Left lobe of liver (tissue), 2 donors: ENCODE measurements at places on chromosomes 11 and 22.

DNA sequence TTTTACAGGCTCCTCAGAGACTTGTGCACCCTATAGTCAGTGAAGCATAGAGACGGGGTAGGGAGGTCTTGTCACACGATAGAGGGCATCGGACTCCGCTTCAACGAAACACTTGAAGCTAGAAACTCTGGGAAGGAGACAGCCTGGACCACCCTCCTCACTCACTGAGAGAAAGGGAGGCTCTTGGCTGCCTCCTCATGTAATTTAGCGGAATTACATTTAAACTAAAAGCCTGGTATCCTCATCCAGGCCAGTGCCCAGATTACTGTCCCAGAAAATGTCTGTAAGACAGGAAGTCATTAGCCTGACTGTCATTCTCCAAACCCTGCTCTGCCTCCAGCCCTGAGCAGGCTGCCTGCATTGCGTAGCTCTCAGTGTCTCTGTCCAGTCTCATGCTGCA, 36.0 kb downstream of the TTLL1 start:
- no peak for DNase-seq

- DNase-seq: no peak
Observed at GRCh38 chr11:61392981-61393595, 701 bp downstream of the TMEM216 start.

DNA sequence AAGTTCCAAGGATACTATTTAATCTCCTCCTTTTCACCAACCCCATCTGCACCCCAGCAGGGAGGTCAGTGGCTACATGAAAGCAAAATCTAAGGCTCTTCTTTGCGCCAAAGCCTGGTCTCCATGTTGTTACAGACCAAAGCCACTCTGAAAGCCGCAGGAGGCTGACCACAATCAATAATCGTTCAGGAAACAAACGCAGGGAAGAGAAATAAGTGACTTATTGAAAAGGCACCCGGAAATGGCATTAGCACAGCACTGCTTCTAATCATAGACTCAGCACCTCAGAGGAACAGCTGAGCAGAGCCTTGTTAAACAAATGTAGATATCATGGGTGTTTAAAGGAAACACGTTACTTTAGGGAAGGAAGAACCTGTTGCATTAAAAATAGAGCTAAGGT, 183.9 kb downstream of the KIRREL3 start:
- DNase-seq: no peak

DNA sequence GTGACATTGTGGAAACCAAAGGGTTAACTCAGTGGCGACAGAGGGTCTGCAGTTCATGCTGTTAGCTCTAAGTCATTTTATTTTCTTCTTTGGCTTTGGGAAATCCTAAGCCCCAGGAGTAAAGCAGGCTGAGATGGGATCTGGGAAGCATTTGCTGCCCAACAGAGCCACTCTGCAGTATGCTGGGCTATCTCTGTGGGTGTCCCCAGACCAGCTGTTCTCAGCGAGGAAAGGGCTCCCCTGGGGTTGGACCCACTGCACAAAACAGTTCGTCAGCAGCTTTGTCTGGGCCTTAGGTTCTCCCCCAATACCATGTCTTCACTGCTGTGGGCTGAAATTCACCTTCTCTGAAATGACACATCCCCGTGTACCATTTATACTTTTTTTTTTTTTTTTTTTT, 34.0 kb downstream of the KREMEN1 start:
- DNase-seq: no peak

DNA sequence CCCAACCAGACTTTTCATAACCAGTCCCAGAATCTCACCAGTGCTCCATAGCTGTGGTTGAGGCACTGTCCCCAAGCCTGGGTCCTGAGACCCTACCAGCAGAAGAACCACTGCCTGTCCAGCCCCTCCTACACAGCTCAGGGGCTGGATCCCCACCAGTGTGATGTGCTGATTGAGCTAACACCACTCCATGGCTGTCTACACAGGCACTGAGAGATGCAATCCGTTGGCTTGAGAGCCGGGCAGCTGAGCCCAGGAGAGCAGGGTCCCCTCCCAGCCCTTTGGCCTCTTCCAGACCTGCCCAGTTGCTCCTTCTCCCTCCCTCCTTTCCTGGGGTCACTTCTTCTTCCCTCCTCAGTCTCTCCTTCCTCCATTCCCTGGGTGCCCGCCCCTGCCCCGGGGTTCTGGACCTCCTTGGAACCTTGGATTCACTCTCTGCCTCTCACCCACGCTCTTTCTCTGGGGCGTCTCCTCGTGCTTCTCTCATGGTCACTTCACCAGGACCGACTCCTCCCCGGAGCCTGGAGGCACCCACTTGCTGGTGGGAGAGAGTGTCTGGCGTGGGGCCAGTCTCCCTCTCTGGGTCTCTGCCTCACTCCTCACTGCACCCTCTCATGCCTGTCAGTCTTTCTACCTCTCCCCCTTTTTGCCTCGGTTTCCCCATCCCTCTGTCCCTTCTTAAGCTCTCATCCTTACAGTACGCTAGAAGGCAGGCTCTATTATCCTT, 706 bp upstream of the SCYL1 start:
- DNase-seq: no peak

- peak; percentile 80 for DNase-seq
Observed at GRCh38 chr11:2902784-2903671, 17.5 kb upstream of the CDKN1C start.

DNA sequence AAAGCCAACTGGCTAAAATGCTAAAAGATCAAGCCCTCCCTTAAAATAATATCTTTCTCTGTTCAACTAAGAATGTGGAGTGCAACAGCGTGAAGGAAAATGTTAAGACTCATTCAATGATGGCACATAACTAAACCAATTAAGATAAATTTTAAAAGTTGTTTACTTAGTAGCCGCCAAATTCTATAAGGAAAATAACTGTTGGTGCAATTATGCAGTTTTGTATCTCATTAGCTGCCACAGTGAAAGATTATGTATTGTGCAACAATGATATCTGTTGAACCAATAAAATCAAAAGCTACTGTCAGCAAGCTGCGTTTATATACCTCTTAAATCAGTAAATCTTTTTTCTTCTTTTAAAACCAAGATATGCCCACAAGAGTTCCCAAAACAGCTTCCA, 55.5 kb downstream of the SIK3 start:
- no peak for DNase-seq

DNA sequence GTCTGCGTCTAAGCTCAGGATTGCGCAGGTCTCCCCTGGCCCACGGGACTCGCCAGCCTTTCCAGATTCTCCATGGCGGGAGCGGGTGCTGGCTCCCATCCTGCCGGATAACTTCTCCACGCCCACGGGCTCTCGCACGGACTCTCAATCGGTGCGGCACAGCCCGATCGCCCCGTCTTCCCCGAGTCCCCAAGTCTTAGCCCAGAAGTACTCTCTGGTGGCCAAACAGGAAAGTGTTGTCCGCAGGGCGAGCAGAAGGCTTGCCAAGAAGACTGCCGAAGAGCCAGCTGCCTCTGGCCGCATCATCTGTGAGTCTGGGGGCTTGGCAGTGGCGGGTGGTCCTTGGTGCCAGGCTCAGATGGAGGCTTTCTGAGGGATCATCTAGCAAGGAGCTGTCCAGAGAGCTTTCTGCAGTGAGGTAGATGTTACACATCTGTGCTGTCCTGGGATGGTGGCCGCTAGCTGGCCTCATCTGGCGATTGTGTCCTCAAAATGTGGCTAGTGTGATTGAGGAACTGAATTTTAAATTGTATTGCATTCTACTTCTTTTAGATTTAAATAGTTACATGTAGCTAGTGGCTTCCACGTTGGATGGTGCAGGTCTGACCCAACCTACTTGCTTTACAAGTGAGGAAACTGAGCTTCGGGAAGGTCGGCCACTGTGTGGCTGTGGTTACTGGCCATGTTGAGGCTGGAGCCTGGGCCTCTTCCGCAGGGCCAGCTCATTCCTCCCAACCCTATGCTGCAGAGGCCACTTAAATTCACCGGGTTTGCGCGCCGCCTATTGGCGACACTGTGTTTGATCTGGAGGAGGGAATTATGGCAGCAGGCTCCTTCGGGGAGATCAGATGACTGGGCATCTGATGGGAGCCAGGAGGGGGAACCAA, 6.7 kb downstream of the INCENP start:
- peak; percentile 29 for DNase-seq

DNA sequence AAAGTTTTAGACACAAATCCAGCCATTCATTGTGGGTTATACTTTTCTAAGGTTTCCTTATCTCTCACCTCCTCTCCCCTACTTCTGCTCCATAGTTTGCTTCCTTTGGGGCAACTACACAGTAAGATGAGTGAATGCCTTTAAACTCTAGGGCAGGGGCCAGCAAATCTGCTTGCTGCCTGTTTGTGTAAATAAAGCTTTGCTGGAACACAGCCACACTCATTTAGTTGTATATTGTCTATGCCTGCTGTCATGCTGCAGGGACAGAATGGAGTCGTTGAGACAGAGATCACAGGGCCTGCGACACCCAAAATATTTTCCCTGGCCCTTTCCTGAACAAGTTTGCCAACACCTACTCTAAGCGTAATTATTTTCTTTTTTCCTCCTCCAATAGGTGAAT, 58.7 kb downstream of the TECTA start:
- no peak for DNase-seq

DNA sequence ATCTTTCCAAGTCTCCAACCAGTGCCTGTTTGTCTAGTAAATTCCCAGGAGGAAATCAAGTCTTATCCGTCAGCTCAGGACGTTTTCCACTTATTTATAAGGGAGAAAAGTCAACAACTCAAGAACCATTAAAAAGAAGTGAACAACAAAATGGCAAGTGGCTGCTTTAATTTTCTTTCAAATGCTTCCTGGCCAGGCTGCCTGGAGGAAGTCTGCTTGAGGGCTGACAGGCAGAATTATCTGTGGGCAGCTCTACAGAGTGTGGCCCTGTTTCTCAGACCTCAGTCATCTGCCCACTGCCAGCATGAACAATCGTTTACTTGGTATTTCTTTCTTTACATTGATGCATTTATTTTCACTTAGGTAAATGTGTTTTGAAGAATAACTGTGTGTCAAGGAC, 281.9 kb upstream of the ISX start:
- DNase-seq: no peak

- no peak for DNase-seq
Observed at GRCh38 chr11:107842412-107843100, 16.0 kb downstream of the SLC35F2 start.

- no peak for DNase-seq
Observed at GRCh38 chr22:26608129-26608528, 9.7 kb downstream of the CRYBB1 start.

GRCh38 chr22:18050065-18050464, 25.7 kb upstream of the MICAL3 start:
- no peak for DNase-seq

- no peak for DNase-seq
Observed at GRCh38 chr22:17514084-17514483, 49.2 kb upstream of the SLC25A18 start.

DNA sequence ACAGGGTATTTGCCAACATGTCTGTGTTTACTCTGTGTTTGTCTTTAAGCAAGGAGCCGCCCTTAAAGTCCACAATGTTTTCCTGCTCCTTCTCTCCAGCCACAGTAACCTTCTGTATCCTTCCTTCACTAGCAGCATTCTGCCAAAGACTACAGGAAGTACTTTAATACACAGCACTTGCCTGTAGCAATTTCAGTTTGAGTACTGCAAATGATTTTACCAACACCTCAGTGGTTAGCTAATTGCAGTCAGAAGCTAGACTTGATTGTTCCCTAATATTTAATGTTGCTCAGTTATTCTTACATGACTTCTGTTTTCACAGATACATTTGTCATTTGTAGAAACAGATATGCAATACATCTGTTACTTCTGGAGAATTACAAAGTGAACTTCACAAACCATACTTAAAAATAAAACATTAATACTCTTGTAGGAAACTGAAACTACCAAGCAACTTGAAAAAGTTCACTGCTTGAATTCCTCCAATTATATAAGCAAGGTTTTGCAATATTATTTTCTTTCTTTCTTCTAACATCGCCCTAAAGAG, 69.1 kb downstream of the FCHSD2 start:
- no peak for DNase-seq

GRCh38 chr11:127574478-127574877, 573.9 kb upstream of the KIRREL3 start:
- no peak for DNase-seq

- DNase-seq: no peak
Observed at GRCh38 chr22:22995166-22995565, 75.2 kb upstream of the GNAZ start.
